ENCODE measurements at places on chromosomes 7 and 10.

DNA sequence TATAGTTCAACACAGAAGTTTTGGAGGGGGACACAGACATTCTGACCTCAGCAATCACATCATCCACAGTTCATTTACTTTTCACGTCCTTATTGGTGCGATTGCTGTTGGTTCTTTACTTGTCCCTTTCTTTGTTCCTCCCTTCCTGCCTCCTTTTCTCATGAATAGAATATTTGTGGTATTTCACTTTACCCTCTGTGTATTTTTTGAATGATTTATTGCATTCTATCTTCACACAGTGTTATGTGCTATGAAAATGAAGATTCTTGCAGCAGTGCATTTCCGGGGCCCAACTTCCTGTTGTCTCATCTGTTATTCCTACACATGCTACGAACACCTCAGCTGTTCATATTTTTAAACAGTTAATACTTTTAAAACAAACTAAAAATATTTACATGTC, 179.6 kb downstream of the ZMYND11 start:
- DNase-seq: no peak

DNA sequence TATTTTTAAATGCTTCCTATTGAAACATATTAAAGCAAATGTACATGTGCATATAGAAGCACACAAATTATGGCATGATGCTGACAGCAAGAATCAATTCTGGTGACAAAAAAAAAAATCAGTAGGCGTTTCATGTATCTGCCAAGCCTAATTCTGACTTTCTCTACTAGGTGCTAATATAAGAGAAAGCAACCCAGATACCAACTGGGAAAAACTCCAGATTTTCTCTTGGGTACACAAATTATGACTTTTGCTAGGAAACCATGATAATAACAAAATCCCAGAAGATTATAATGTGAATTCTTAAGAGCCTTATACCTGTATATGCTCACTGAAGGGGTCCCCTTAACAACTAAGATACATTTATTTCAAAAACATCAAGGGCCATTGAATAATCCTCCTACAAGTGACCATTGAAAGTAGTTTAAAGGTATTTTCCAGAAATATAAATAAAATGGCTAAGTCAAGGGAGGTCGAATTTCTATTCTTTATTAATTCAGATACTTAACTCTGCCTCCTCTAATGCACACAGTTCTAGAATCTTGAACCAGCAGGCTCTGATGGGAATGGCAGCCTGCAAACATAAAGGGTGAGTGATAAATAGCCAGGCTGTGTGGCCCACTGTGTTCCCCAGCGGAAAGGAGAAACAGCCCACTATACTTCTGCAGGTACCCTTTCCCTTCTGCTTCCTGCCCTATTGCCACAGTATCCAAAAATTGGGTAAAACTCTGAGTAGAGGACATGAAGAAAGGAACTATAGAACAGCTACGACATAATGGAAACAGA, 84.5 kb downstream of the DGKB start:
- DNase-seq: no peak

DNA sequence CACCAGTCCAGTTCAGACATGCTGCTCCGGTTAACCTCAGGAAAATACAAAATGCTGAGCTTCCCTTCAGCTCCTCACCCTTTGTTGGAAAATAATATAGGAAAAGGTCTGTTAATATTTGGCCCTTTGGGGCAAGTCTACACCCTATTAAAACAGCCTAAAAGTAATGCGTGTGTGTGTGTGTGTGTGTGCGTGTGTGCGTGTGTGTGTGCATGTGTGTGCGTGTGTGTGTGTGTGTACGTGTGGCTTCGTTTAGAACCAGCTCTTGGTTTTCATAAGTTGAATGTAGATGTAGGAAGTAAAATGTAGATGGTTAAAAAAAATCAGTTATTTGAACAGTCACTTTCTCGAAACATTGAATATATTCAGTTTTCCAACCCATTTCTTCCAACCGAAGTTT, 61.1 kb upstream of the PDCD4 start:
- no peak for DNase-seq

GRCh38 chr7:104836976-104837375, 177.0 kb upstream of the KMT2E start:
- DNase-seq: no peak

DNA sequence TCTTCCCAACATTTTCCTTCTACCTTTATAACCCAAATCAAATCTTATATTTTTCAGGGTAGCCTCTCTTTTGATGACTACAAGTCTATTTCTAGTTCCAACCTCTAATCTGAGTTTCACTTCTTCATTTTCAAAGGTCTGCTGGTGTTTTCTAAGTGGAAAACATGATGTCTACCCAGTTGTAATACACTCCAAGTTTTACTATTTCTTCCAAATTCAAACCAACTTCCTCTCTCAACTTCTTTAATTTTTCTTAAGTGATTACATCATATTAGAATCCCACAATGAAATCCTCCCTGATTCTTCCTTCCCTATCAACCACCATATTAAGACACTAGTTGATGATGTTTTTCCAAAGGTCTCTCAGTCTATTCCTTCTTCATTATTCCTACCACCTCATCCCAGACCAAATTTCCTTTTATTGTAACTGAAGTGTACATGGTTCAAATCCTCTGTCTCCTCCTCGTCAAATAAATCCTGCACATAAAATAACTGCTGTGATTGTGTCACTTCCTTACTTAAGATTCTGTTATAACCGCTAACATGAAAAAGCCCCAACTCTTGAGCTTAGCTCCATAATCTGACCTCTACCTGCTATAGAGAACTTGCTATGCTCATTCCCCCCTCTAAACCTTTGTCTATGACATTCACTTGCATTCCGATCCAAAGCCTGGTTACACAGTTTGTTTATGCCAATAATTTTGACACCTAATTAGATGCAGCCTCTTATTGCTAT, 12.7 kb downstream of the TAS2R38 start:
- DNase-seq: no peak

GRCh38 chr7:44748948-44749731, 493 bp downstream of the ZMIZ2 start:
- no peak for DNase-seq
